ENCODE measurements at places on chromosomes 12 and 14.
A peak's percentile ranks its signal among the peaks of the same experiment; 100 is the strongest.

GRCh38 chr12:96493106-96493505 is 3.7 kb downstream of the CFAP54 start:
- DNase-seq: no peak

- no peak for DNase-seq
These were observed 2.4 kb upstream of the CRIP1 start for GRCh38 chr14:105484069-105484996.

- no peak for DNase-seq
These were observed 179.2 kb upstream of the DCN start for GRCh38 chr12:91361864-91362263.

DNA sequence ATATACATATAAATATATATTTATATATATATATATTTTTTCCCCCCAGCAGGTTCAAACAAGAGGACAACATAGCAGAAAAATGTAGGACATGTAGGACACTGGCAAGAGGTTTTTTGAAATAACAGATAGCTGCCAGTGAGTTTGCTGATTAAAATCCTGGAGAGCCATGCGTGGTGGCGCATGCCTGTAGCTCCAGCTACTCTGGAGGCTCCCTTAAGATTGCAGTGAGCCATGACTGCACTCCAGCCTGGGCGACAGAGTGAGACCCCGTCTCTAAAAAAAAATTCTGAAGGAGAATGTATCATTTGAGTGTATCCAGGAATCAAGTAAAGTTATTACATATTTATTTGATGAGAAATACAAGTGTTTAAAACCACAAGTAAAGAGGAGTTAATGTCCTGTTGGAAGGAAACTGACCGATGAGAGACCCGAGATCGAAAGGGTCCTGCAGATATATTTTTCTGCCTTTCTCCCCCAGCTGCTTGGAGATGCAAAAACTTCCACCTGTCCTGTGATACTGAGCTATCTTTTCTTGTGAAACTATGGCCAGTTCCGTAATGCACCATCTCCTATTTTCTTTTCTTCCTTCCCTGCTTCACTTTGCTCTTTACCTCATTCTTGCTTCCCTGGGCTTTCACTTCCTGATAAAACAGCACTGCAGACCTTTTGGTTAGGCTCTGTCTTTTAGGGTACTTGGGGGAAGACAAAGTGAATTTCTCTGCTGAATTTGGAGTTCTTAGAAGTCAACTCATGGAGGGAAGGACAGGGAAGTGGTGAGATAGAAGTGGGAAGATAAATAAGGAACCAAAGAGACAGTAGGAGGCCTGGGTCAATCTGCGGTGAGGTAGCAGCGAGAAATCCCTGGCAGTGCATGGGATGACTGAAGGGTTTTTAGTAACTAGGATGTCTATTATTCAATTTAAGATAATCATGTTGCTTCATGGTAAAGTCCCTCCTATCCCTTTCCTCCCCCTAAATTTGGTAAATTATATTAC is 41.2 kb upstream of the SLC2A13 start:
- DNase-seq: no peak

DNA sequence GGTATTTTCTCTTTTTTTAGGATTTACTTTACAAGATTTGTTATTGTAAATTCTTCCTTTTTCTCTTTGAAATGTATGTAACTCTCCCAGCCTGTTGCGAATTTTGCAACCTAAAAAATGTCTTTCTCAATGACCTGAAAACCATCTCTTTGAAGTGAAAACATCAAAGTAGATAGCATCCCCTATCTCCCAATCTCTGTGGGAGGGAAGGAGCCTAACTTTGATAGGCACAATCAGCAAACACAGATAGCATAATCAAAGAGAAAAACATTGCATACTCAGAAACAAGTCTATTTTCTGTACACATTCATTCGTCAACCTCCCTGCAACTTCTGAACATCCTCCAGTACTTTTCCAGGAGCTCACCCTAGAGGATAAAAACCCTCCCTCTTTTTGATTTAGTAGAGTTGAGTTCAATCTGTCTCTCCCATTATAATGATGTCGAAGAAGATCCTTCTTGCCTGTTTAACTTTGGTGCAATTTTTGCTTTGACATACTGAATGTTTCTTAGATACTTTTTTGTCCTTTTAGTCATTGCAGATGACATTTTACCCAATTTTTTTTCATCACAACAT is 849.2 kb upstream of the LRFN5 start:
- DNase-seq: no peak

- DNase-seq: peak; percentile 54
These were observed 24.9 kb upstream of the C12orf76 start for GRCh38 chr12:110073049-110073831.
